Activated naive CD4-positive, alpha-beta T cell (primary cell): ENCODE measurements at places on chromosomes 5 and 9.

DNA sequence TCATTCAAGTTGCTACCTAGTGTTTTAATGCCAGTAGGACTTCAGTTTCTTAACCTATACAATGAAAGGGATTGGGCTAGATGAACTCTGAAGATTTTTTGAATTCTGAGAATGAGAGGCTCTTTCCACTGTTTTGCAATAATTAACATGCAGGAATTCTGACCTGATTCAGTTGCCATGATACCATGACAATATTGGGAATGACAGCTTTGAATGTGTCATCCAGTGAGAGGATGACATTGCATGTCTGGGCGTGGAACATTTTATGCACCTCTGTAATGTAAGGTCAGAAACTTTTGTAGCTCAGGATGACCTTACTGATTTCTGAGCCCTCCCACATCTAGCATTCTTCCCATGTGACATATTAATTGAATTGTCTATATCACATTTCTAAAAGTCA, 30.6 kb upstream of the SPINK5 start:
- no peak for DNase-seq

DNA sequence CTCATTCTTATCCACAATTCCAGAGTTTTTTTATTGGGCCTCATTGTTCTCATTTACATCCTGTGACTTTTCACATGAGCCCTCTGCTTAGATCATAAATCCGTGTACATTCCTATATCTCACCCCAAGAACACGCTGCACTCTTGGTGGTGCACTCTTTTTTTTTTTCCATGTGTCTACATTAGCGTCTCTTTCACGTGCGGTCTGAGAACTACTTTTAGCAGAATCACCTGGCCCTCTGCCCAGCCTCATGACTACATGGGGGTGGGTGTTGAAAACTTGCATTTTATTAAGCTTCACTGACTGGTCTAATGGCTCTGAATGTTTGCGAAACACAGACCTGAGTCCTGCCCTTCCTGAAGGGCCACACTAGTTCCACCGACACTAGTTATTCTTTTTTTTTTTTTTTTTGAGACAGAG, 18.6 kb downstream of the C9orf57 start:
- no peak for DNase-seq

GRCh38 chr5:61417340-61417739, 85.3 kb downstream of the ZSWIM6 start:
- no peak for DNase-seq

DNA sequence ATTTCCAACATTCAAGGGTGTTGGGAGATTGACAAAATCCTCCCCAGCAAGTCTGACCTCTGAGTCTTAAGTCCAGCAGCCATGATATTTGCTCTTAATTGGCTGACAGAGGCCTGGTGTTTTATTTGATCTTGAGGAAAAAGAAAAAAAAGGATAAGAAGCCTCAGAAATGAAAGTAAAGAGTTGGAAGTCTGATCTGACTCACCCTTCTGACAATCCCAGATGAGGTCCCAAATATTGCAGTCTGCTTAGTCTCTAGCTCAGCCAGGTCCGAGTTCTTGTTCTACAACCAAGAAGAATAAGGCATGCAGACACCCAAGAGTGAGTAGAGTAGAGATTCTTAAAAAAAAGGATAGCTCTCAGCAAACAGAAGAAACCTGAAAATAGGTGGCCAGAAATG, 632.5 kb upstream of the ST8SIA4 start:
- no peak for DNase-seq

GRCh38 chr9:95090871-95091577, 226.5 kb downstream of the FANCC start:
- no peak for DNase-seq

- no peak for DNase-seq
Observed at GRCh38 chr9:7443541-7443940, 356.0 kb downstream of the DMAC1 start.

DNA sequence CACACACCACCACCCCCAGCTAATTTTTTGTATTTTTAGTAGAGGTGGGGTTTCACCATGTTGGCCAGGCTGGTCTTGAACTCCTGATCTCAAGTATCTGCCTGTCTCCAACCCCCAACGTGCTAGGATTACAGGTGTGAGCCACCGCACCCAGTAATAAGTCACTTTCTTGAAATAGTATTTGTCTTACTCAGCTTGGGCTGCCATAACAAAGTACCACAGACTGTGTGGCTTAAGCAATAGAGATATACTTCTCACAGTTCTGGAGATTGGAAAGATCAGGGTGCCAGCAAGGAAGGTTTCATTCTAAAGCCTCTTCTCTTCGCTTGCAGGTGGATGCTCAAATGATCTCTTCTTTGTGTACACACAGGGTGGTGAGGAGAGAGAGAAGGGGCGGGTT, 99.8 kb downstream of the ARRDC3 start:
- DNase-seq, result no peak

GRCh38 chr9:35112257-35113020, 3.2 kb downstream of the ATOSB start:
- no peak for DNase-seq

- DNase-seq, result no peak
Observed at GRCh38 chr9:5632540-5632939, 3.6 kb downstream of the RIC1 start.

DNA sequence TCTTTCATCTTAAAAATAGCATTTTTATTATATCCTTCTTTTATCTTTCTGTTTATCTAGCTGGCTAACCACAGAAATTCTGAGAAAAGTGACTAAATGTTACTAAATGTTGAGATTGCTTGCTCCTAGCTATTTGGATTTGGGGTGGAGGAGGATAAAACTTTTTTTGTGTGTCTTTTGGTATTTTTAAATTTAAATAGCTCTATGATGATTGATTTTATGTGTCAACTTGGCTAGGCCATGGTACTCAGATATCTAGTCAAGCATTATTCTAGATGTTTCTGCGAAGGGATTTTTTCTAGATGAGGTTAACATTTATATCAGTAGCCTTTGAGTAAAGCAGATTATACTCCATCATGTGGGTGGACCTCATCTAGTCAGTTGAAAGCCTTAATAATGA, 75.0 kb downstream of the GCNT1 start:
- no peak for DNase-seq

- DNase-seq, result no peak
Observed at GRCh38 chr5:166979307-166979895, 1312.0 kb upstream of the WWC1 start.

- no peak for DNase-seq
Observed at GRCh38 chr9:70285981-70286598, 27.3 kb downstream of the SMC5 start.

- no peak for DNase-seq
Observed at GRCh38 chr5:4942831-4943178, 197.3 kb upstream of the ADAMTS16 start.
